Osteoblast (primary cell): ENCODE measurements at places on chromosomes 7 and 10. TPM values are rescaled to one million over a fixed set of nuclear protein-coding genes. Genes with fewer than 3 reads are reported as not detected.

DNA sequence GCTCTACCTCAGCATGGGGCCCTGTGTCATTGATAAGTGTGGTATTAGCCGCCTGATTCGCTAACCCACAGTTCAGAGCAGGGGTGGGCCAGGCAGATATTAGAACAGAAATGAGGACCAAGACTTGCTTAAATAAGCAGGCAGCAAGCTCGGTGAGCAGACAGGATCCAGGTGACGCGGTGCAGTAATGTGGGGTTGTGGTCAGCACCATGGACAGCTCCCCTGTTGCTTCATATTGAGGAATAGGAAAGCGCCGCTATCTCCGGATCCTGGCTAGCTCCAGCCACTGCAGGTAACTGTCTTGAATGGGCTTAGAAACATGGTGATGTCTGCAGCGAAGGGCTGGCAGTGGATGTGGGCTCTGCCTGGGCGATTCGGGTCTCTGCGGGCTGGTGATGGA, 51.3 kb upstream of the GPR26 start:
- DNase-seq, result no peak
- H3K27me3 ChIP-seq, result no peaks in the 10 kb centered on the region
- H3K36me3 ChIP-seq, result no peaks in the 10 kb centered on the region
- no peak overlapping the region for H3K4me3 ChIP-seq

Gene FFAR4
- not detected in 2 replicates for total RNA-seq

GRCh38 chr10:75468612-75469005, 37.2 kb downstream of the LRMDA start:
- H3K4me3 ChIP-seq, result no peak overlapping the region
- no peak for DNase-seq
- peak overlapping the region; percentile 21 for H3K27ac ChIP-seq
- peaks cover 27% of the 10 kb centered on the region for H3K4me1 ChIP-seq
- no peaks in the 10 kb centered on the region for H3K36me3 ChIP-seq

GRCh38 chr7:128160296-128160695, 80.8 kb upstream of the LEP start:
- no peak for DNase-seq
- H3K4me1 ChIP-seq, result peaks cover 9% of the 10 kb centered on the region
- H3K27ac ChIP-seq, result no peak overlapping the region
- no peak overlapping the region for H3K4me3 ChIP-seq
- no peaks in the 10 kb centered on the region for H3K36me3 ChIP-seq
